ENCODE measurements at places on chromosomes 7 and 10.
A peak's percentile ranks its signal among the peaks of the same experiment; 100 is the strongest.

- no peak for DNase-seq
Observed at GRCh38 chr10:128627811-128628210, 501.6 kb upstream of the MKI67 start.

- peak; percentile 44 for DNase-seq
Observed at GRCh38 chr10:71241114-71241829, 28.9 kb downstream of the UNC5B start.

DNA sequence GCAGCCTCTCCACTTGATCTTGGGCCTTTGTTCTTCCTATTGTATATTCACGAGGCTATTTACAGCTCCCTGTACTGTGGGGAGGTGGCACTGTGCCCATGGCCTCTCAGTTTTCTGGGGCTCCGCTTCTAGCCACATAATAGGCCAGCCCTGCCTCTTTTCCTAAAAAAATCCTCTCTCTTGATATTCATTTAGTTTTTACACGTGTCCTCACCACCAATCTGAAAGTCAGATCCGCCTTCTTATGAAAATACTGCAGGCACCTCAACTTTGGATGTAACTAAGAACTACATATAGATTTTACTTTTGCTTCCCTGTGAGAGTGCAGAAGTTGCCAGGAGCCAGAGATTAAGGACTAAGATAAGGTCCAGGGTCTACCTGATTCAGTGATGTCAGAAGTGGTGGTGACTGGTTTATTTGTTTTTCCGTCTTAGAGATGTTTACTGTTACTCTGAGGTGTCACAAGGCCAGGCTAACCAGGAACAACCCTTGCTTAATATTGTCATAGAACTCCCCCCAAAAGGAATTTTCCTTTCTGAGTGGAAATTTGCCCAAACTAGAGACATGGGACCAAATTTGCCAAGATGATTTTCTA is 7.8 kb downstream of the BAMBI start:
- no peak for DNase-seq

DNA sequence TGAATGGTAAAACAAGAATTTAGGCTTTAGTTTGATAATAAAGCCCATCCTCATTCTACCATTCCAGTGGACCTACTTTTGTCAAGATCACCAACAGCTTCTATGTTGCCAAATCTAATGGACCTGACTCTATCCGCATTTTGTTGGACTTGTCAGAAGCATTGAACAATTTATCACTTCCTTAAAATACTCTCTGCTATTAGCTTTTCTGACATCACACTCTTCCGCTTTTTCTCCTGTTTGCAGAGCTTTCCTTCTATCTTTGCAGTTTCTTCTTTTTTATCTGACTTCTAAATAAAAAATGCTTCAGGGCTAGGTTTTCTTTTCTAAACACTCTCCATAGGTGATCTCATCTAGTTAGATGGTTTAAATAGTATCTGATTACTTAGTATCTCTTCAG is 42.7 kb upstream of the SMIM30 start:
- no peak for DNase-seq

DNA sequence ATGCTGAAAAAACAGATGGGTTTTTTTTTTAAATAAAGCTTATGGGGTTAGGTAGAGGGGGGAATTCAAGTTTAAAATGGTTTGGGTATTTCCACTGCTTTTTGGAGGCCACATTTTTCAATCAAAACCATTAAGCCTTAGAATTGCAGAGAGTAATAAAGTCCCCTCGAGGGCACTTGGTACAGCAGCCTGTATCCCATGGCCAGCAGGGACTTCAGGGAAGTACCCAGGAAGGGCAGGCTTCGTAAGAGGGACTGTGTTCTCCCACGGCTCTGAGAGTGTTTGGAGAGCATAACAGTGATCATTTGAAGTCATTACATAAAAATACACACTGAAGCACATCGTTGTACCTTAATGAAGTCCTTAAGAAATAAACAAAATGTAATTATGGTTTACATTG is 432.7 kb downstream of the DPP6 start:
- DNase-seq = no peak

DNA sequence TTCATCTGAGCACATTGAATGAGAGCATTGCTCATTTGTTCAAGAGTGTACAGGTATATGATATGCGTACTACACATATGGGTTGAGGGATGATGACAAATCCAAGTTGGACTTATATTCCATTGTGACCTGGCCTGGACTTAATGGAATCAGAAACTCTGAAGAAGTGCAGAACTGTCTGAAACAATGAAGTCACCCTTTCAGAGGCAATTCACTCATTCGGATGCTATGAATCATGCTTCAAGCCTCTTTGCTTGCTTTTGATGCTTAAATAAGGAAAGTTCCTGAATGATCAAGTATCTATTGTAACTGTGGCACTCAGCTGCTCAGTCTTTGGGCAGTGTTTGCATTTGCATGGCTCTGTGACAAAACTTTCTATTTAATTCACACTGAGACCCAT is 93.4 kb downstream of the ZNF365 start:
- peak; percentile 61 for DNase-seq

- no peak for DNase-seq
Observed at GRCh38 chr10:75736151-75736640, 304.8 kb downstream of the LRMDA start.

DNA sequence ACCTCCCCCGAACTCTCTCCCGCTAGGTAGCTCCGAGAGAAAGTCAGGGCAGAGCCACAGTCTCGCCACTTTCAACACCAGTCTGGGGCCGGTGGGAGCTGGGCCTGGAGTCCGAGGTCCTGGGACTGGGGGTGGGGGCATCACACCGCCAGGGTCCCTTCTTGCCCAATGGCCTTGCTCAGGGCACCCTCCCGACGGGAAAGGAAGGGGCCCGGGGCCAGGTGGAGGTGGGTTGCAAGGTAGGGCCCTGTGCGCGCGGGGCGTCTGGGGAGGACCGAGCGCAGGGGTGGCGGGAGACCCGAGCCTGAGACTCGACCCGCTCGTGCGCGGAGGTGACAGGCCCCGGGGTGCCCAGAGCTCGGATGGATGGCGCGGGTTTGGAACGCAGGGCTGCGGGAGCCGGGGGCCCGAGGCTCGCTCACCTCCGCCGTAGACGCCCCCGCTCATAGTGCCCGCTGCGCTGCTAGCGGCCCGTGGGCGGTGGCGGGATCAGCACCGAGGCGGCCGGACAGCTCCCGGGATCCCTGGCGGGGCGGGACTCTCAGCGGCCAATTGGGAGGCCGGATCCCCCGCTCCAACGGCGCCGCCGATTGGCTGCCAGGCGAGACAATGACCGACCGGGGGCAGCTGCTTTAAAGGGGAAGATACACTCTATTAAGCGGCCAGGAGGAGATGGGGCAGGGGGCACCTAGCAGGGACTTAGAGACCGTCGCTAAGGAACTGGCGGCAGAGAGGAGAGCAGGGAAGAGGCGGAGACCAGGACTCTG is at the start of gene ACTL6B:
TSS of gene ACTL6B (minus strand) at position 541 of the 767 bp plus-strand sequence. CDS start at position 447, 94 bp downstream.
- DNase-seq = peak; percentile 59

- DNase-seq = peak; percentile 24
Observed at GRCh38 chr10:102675011-102675665, 30.9 kb downstream of the TRIM8 start.

GRCh38 chr7:106089647-106090046 is 22.5 kb downstream of the SYPL1 start:
- DNase-seq = no peak

DNA sequence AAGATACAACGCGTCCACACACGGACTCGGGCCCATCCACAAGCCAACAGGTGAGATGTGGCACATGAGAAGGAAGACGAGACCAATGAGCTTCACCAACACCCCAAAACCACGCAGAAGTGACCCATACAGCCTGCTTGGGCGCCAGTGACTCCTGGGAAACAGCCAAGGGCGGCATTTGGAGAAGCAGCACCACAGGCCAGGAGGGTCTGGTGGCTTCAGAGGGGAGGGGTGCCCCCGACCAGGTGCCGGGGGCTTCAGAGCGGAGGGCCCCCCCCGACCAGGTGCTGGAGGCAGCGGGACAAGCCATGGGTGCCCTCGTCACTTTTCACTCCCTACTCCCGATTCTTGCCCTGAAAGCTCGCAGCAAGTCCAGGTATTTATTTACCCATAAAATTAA is 140.1 kb downstream of the DIP2C start:
- DNase-seq = no peak

- no peak for DNase-seq
Observed at GRCh38 chr10:37713642-37714041, 143.8 kb downstream of the ZNF248 start.

- peak; percentile 59 for DNase-seq
Observed at GRCh38 chr10:89478739-89479654, 56.4 kb downstream of the SLC16A12 start.

GRCh38 chr7:157652954-157653826 is 316.4 kb downstream of the DNAJB6 start:
- no peak for DNase-seq

DNA sequence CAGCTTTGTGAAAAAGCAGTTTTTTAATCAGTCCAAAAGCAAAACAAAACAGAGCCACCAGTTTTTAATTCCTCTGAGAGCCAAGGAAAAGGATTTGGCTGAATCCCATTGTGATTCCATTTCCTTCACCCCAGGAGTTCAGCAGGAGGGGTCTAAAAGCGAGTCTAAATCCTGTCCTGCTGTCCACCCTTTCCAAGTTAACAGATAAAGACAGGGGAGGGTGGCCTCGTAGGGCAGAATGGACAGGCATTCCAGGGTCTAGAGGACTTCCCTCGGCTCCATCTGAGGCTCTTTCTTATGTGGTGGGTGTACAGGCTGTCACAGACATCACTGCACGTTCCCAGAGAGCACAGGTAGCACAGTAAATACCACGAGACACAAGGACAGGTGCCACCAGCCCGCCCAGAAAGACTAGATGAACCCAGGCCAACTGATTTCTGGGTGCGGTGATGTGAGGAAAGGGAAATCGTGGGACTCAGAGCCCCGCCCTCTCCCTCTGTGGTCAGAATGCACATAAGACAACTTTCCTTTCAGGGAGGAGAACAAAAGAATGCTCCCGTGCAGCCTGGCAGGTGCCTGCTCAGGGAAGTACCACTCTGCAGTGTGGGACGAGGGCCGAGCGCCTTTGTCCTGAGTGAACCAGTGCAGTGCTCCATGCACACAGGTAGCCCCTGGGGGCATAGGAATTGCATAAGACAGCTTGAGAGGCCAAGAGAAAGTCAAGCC is 119.7 kb downstream of the ABLIM1 start:
- DNase-seq = no peak

- peak; percentile 59 for DNase-seq
Observed at GRCh38 chr7:129343099-129343700, 91.0 kb upstream of the STRIP2 start.

DNA sequence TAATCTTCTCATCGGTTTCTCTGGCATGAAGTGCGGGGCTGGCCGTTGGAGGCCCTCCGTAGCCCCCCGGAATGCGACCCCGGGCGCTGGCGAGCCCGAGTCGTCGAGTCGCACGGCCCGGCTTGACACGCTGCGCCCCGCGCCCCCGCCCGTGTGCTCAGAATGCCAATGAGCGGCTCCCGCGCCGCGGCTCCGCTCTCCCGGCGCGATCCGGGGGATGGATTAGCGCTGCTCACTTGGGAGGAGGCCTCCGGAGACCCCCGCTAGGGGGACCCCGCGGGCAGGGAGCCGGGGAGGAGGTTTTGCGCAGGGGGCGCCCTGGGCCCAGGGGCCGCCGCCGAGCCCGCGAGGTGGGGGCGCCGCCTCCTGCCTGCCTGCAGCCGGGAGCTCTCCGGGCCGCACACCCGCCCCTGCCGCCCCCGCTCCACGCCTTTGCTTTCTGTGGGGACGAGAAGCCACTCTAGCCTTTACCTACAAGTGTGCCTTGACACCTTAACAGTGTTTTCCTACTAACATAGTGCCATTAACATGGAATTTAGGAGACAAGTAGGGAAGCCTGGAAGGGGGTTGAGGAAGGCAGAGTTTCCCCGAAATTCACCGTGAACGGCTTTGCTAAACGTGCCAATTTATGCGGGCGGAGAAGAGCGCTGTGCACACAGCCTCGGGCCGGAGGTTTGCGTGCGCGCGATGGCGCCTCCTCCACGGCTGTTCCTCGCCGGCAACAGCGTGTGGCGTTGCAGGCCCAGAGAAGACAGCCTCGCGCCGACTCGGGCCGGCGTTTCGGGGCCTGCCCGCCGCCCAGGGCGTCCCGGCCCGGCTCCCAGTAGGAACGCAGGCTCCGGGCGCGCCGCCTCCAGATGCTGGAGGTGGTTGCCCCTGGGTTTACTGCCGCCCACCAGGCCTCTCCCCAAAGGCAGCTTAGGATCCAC is 7.1 kb downstream of the SHH start:
- peak; percentile 68 for DNase-seq

- no peak for DNase-seq
Observed at GRCh38 chr7:135803143-135803542, 54.5 kb upstream of the FAM180A start.

DNA sequence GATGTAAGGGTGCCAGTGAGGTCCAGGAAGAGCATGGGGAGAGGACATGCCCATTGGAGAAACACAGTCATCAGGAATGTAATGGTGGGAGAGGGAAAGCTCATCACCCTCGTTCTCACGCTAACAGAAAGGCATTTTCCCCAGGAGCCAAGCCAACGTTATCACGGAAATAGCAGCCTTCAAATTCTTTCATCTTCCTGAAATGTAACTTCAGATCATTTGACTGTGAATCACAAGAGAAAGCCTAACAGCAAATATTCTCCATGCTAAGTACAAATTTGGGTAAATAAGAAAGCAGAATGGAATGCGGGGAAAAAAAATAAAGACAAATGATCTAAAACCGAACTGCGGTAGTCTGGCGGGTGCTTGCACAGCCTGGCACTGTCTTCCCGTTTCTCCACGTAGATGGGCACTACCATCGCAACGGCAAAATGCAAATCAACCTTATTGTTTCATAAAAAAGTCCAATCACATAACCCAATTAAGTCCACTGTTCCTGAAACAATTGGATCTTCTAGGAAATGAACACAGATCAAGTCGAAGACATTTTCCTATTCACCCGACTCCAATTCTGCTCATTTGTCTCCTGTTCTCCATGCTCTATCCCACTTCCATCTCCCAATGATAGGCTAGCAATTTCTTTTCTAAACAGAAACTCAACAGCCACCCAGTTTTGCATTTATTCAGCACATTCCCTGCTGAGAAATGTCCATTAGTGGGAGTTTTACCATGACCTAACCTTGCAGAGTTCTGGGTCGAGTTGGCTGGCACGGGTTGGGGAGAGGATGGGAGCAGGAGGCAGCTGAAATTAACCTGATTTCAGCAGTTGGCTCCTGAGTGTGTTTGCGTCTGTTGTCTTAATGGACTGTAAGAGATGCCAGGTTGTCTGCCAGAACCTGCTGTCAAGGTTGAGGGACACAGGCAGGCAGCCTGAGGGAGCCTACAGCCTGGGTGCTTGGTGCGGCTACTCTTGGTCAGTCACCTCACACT is 74.6 kb upstream of the FRMD4A start:
- DNase-seq = peak; percentile 99

DNA sequence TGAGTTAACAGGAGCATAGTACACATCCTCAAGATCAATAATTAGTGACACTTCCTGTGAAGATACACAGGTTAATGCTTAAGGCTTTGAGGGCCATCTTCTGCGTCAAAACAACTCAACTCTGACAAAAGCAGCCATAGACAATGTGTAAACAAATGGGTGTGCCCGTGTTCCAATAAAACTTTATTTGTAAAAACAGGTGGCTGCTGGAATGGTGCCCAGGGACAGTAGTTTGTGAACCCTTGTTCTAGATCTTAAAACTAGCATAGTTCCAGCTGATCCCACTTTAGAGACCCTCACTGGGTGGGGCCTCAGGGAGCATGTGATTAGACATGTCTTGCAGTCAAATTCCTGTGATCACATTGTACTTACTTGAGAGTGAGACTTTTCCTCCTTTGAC is 7.8 kb downstream of the OR2A14 start:
- DNase-seq = no peak

GRCh38 chr10:69360485-69361302 is 56.0 kb downstream of the TACR2 start:
- peak; percentile 76 for DNase-seq
